Esophagus muscularis mucosa (tissue), 4 donors: ENCODE measurements at places on chromosomes 3 and 15. TPM values are rescaled to one million over a fixed set of nuclear protein-coding genes. Genes with fewer than 3 reads are reported as not detected.

LRRC31 gene
- not detected for total RNA-seq

OSTN gene
- not detected for total RNA-seq

- no peak for DNase-seq
Observed at GRCh38 chr3:81658322-81658997, 103.0 kb downstream of the GBE1 start.

TMC3 gene
- total RNA-seq = 0.52 TPM

GRCh38 chr3:51945926-51946705 is 4.0 kb downstream of the PARP3 start:
- DNase-seq = no peak
